ENCODE measurements at places on chromosomes 7 and 10. TPM values are rescaled to one million over a fixed set of nuclear protein-coding genes. Genes with fewer than 3 reads are reported as not detected.

DNA sequence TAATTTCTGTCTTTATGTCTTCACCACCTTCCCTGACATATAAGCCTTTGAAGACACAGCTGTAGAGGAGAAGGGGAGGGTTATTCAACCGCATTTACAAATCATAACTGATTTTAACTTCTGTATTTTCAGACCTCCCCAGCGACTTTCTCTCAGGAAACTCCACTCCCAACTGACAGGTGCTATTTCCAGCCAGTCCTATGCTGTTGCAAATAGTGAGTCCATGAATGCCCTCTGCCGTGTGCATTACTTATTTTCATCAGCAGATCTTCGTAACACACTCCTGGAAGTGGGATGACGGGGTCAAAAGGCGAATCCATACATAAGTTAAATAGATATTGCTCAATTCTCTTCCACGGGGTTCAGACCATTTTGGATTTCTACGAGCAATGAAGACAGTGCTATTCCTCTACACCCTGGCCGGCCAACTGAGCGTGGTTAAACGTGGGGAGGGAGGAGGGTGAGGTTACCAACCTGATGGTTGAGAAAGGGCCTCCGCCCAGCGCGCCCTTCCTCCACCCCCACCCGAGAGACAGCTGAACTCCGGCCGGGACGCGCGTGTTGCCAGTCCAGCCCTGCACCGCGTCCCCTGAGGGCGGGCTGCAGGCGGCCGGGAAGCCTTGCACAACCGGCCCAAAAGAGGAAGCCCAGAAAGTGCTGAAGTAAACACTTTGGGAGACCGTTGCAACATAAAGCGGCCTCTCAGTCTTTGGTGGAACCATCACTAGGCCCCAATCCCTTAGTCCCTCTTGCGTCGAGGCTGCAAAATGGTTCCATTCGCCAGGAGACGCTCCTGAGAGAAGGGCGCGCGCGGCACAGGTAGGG is at the start of gene APBB1IP:
TSS of gene APBB1IP (plus strand) at position 705 of the 825 bp plus-strand sequence. CDS start 53,986 bp downstream, outside the sequence.
- peak; percentile 71 for DNase-seq

GRCh38 chr7:73828107-73828803 is 2.5 kb upstream of the CLDN4 start:
- DNase-seq, result no peak

DNA sequence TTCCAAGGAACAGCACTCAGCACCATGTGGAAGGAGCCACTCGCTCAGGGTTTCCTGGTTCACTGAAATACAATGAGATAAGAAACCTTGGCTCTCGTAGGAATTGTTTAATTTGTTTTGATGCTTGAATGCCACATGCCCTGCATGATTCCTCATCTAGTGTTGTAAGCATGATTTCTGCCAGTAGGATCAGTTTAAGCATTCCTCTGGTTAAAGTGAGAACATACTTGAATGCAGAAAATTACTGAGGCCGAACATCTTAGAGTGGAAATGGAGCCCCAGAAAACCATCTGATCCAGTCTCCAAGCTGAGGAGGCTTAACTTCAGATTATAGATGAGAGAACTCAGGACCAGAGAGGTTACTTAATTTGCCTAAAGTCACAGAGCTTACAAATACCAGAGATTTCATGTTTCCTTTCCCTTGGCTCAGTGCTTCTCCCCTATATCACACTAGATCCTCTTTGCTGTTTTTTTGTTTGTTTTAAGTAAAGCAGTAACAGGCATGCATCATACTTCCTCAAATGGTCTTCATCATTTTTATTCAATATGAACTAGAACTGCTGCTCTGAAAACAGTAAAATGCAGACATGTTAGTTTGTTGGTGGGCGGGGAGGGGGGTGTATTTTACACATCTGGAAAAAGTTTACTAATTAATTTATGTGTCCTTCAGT is 125.1 kb downstream of the ADAM12 start:
- DNase-seq, result no peak

DNA sequence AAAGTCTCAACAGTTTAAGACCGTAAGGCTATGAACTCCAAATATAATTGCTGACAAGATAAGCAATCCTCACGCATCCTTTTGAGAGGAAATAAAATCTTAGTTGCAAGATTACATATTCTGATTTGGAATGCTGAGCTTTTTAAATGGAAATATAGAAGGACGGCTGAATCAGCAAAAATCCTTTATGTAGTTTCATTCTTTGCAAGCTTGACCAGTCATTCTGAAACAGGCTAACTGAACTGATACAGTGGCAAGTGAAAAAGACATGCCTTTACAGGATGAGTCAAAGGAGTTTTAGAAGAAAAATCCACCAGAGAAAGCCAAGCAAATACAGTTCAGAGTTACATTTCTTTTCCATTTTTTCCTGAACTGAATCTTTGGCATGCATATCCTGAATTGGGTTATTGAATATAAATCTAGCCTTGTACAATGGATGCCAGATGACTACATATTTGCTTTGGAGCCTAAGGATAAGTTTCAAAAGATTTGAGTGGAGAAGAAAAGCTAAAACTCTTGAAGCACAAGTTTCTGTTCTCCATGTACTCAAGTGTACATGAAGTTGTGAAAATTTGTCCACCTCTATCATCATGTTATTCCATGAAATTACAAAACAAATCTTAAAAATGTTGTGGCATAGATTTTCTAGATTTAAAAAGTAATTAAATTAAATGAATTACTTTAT is 4.4 kb downstream of the VIM start:
- no peak for DNase-seq

DNA sequence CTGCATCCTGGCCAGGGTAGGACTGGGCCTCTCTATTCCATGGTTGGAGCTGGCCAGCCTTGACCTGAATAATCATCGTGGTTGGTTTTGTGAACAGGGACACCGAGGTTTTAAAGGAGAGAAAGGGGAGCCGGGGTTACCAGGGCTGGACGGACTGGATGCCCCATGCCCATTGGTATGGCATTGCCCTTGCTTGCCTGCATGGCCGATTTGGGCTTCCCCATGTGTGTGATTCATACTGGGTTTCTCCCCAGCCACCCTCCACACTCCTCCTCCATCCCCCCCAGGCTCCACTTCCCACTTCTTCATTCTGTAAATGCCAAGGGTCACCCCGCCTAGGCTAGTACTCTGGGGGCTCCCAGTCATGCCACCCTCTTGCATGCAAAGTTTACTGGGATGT is 98.8 kb upstream of the MACROH2A2 start:
- no peak for DNase-seq

Gene ADCK2
- total RNA-seq, result 14.4 TPM

- DNase-seq, result no peak
These were observed 451.1 kb downstream of the SH2D4B start for GRCh38 chr10:80988755-80989154.

Gene WIPF3
- total RNA-seq, result 5.9 TPM

Gene SLC39A12
- total RNA-seq, result not detected

DNA sequence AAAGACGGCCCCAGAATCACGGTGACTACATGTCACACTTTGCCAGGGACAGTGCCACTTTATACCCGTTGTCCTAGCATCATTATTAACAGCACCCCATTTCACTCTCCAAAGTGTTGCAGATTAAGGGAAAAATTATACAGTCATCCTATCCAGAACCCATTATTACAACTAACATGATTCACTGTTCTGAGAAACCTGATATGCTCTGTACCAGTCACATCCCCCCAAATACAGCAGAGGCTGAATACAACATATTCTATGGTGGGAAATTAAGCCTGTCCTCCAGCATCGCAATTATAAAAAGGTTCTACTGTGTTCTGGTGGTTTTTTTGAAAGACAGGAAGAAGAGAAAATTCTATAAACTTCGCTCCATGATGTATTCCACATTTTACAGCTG is 162.1 kb downstream of the JAZF1 start:
- DNase-seq, result no peak
